GM19239 (cell line): ENCODE measurements at places on chromosomes 6 and 20.

DNA sequence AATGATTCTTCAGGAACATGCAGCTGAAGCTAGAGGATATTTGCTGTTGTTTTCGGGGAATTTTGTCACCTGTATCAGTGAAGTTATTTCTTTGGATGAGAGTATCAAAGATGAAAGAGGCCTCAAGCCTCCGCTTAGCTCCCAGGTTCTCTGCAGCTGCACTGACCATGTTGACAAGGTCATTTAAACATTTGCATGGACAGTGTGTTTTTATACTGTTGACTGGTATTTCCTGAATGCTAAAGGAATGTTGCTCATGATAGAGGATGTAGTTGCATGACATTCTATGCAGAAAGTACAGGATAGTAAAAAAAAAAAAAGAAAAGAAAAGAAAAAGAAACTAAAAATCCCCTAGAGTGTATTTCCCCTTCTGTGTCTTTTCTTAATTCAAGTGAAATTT, 165.6 kb upstream of the LAMP5 start:
- DNase-seq = no peak

DNA sequence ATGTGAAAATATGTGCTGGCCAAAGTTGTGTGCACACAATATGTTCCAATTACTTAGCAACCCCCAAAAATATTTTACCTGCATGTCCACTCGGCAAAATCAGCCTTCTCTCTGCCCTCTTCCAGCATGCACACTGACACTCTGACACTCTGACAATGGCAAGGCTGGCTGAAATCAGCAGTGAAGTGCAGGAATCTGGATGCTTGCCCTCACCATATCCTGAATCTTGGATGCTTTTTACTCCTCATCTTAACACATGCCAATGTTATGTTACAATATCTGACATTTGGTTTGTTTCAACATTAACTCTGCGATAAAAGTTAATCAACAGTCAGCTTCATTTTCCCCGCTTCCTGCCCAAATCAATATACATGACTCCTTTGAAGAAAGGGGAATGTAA, 203.2 kb downstream of the COL9A1 start:
- DNase-seq = no peak

DNA sequence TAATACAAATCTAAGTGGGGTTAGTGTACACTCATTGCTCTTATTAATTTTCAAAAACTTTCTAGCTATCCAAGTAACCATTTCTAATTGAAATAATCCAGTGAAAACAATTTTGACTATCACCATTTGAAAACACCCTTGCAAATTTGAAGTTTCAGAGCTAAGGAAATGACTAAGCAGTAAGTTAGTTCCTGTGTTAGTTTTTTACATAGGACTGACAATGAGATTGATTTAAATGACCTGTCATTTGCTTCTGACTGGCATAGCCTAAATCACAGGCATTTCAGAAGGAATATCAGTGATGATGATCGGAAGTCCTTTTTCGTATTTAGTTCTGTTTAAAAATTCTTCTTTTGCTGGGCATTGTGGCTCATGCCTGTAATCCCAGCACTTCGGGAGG, 27.0 kb downstream of the STK4 start:
- DNase-seq = no peak

DNA sequence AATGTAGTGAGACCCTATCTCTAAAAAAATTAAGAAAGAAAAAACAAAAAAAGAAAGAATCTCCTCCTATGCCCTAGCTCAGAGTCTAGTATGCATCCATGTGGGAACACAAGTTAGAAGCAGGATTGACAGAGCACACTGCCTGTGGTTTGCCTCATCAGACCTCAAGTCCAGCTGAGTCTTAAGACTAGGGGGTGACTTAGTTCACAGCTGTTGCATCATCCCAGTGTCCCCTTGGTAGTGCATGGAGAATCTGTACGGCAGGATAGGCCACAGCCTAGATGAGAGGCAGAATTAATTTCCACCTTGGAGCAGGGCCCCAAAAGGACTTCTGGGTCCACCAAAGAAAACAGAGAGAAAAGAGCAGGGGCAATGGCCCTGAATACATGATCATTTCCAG, 13.7 kb downstream of the PNPLA1 start:
- no peak for DNase-seq

GRCh38 chr6:116954938-116955337, 77.9 kb downstream of the RFX6 start:
- DNase-seq = no peak

- DNase-seq = no peak
Measured at GRCh38 chr6:3386374-3386857, 70.4 kb downstream of the SLC22A23 start.

DNA sequence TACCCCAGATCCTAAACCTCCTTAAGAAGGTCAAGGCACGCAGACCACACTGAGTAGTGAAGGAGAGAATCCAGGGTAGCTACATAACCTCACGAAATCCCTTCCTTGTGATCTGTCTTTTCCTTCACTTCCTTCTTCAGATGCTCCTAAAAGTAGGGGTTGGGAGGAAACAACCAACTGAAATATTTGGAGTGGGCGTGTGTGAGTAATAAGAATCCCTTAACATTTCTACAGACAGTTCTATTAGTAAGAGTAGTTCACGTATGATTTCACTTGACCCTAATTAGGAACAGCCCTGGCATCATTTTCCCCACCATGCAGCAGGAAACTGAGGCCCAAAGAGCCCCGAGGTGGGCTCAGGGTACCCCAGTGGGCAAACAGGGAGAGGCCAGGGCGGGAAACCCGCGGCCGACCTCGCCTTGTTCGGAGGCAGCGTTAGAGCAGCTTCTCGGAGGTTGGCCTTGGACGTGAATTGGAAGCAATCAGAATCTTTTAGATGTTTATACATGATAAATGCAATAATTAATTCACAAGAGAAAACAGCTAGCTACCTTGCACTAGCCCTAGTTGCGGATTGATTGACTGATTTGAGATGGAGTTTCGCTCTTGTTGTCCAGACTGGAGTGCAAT, 859 bp upstream of the RAE1 start:
- DNase-seq = no peak

DNA sequence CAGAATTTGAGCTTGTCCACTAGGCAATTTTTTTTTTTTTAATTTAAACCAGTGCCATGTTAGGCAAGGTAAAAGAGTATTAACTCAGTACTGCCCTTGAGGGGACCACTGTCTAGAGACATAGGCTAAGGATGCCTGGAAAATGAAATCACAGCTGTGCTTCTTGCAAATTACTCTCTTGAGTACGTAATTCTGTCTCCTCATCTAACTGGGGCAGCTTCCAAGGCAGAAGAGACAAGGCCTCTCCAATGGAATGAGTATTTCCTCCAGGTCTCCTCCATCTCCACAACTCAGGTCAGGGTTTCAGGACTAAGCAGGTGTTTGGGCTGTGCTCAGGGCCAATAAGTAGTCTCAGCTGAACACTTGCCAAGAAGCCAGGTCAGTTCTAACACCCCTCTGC, 33.8 kb upstream of the MRPS10 start:
- DNase-seq = no peak

DNA sequence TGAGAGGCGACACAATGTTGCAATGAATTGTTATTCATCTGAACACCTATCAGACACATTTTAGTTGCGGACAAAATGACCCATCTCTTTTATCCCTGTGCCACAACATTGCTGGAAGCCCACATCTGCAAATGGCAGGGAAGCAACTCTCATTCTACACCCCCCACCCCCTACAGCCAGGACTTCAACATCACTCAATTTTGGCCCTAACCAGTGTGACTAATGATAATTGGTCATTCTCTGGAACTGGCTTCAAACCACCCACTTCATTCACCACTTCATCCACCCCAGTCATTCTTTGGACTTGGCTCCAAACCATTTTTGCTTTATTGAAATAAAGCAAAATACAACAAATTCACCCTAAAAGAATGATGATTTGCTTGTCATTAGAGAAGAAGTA, 1.5 kb downstream of the GCM2 start:
- no peak for DNase-seq

- DNase-seq = no peak
Measured at GRCh38 chr20:61263084-61263695, 11.1 kb downstream of the CDH4 start.

- DNase-seq = no peak
Measured at GRCh38 chr6:87702589-87702945, 534 bp upstream of the AKIRIN2 start.
